ENCODE measurements at places on chromosomes 13 and 19.

DNA sequence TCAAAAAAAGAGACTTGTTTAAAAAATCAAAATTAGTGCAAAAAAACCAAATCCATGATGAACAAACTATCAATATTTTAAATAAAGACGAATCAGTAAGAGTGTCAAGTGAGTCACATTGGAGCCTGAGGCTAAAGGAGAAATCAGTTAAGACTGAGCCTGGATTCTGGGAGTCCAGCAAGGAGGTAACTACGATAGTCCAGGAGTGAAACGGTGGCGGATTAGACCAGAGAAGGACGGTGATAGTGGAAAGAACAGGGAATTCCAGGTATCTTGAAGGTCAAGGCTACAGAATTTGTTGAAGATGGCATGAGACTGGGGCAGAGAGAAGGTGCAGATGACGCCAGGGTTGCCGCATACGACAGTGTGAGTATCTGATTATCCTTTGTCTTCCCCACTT, 7.0 kb upstream of the NPAS1 start:
- DNase-seq = no peak

GRCh38 chr19:12997967-12998940, 3.0 kb downstream of the NFIX start:
- DNase-seq = no peak

DNA sequence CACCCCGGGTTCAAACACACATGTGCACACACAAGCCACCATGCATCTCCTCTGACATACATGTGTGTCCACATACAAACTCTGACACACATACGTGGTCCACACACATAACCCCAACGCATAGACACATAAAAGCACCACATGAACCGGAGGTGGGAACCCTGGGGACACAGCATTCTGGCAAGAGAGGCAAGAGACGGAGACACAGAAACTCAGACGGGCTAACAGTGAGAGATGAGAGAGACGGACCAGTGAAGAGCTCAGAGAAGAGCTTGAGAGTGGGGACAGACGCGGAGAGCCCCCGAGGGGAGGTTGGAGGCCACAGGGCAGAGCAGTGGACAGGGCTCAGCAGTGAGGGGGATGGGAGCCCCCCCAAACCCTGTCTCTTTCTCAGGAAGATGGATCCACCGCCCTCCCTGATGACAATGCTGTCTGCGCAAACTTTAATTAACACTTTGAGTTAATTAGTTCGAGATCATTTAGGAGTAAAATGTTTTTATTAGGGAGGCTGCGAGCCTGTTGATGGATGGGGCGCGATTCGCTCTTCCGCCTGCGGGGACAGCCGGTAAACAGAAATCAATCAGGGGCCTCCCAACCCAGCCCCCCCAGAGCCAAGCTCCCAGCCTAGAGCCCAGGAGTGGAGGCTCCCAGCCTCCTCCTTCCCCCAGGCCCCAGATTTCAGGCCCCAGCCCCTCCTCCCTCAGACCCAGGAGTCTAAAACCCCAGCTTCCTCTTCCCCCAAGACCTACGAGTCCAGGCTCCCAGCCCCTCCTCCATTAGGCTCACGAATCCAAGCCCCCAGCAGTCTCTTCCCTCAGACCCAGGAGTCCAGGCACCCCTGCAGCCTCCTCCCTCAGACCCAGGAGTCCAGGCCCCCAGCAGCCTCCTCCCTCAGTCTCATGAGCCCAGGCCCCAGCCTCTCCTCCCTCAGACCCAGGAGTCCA, 9.5 kb upstream of the ERFL start:
- no peak for DNase-seq

GRCh38 chr13:39530916-39531315, 72.1 kb downstream of the LHFPL6 start:
- no peak for DNase-seq

DNA sequence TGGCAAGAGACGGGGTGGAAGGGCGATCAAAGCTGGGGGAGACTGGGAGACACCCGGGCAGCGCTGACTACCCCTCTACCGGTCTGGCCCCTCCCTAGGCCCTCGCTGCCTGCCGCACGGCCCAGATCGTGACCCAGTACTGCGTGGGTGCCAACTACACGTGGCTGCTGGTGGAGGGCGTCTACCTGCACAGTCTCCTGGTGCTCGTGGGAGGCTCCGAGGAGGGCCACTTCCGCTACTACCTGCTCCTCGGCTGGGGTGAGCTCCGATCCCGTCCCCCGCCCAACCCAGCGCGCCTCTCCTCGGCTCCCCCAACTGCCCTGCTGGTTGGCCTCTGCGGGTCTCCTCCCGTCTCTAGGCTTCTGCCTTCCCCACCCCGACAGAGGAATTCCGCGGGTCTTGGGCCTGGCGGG, 8.8 kb downstream of the GIPR start:
- no peak for DNase-seq

DNA sequence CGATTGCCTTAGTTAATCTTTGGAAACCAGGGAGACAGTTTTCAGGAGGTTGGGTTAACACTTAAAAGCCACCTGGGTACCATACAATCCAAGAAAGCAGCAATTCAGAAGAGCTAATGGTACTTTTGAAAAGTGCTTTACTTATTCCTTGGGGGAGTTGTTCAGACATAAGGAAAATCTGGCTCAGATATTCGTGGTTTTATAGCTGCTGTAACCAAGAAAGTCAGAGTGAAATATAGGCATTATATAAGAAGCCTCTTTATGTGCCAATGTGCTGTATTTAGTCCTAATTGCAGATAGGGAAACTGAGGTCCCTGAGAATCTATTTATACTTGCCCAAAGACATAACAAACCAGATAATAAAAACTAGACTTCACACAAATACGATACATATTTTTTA, 387.5 kb downstream of the COG6 start:
- no peak for DNase-seq

DNA sequence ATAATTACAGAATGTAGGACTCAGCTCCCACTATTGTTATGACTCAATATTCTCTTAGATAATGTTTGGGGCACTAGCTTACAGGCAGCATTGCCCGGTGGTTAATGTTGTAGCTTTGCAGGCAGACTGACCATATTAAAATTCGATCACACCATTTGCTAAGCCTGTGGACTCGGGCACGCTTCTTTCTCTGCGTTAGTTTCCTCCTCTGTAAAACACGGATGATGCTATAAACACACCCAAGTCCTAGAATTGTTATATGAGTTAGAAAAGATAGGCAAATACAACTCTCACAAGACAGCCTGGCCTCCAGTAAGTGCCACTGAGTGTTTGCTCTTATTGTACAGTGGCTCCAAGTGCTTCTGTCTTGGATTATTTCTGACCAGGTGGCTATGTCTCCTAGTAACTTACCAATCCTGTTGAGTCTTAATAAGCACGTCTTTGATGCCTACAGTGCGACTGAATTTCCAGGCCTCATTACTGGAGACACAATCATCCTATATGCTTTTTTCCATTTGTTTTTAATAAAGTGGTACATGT, 50.0 kb upstream of the ALOX5AP start:
- no peak for DNase-seq

- DNase-seq = no peak
Measured at GRCh38 chr13:90742381-90742780, 605.1 kb upstream of the MIR17HG start.

DNA sequence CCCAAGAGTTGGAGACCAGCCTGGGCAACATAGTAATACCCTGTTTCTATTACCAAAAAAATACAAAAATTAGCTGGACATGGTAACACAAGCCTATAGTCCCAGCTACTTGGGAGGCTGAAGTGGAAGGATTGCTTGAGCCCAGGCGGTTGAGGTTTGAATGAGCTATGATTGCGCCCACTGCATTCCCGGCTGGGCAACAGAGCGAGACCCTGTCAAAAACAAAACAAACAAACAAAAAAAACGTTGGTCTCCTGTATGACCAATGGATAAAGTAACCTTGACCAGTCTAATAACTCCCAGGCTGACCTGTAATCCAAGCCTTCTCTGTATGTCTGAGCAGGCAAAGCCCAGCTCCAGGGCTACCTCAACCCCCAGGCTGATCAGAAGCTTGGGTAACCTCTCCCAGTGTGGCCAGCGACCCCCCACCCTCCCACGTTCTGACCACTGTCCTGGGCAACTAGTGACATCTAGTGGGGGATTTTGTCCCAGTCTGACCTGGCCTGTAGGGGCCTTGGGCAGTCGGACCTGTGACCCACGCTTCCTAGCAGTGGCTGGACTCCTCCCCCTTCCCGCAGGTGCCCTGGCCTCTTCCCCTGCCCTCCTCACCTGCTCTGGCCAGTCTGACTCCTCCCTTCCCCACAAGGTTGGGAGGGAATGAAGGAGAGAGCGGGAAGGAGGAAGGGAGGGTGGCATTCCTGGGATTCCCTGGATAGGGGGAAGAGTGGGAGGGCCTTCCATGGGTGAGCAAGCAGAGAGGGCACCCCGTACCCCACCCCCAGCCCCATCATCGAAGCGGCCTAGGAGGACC, 1.0 kb upstream of the BCAM start:
- peak; percentile 26 for DNase-seq

DNA sequence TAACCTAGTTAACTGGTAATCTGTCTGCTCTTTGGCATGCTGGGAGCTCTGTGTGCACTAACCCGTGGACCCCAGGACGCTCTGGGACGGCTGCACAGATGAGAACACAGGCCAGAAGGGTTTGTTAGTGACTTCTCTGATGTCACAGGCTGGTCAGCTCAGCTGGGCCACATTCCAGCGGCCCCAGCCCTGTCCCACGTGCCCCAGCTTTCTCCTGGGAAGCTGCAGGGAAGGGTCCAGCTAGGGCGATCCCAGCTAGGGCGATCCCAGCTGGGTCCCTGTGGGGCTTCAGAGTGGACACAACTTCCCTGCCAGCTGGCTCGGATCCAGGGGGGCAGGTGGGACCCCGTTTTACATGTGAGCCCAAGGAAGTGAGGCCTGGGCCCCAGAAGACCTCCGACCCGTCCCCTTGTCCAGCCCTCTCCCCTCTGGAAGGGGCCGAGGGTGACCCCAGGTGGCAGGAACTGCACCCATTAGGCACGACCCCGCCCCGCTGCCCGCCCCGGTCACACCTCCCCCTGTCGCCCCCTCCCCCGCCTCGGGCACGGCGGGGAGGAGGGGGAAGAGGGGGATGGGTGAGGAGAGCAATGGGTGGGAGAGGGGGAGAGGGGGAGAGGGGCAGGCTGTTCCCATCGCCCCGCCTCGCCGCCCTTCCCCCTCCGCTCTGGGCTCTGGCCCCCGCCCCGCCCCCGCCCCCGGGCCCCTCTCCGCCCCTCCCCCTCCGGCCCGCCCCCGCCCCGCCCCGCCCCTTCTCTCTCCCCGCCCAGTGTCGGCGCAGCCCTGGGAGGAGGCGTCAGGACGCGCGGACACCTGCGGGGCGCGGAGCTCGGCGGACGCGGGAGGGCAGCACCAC, 75.2 kb upstream of the MCF2L start:
- peak; percentile 36 for DNase-seq

DNA sequence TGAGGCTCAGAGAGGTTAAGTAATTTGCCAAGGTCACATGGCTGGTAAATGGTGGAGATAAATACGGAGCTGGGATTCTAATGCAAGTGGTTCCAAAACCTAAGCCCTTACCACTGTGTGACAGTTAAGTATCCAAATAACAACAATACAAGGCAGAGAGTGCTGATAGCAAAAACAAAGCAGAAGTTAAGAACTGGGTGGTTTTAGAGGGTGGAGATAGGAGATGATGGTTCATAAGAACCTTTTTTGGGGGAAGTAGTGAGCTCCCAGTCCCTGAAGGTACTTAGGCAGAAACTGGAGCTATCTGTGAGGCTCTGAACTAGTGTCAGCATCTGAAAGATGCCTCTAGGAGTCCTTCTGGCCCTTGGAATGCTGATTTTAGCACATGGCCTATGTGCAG, 56.2 kb upstream of the UBE2L5 start:
- DNase-seq = no peak

- DNase-seq = peak; percentile 89
Measured at GRCh38 chr13:113493315-113493951, 2.9 kb upstream of the DCUN1D2 start.

DNA sequence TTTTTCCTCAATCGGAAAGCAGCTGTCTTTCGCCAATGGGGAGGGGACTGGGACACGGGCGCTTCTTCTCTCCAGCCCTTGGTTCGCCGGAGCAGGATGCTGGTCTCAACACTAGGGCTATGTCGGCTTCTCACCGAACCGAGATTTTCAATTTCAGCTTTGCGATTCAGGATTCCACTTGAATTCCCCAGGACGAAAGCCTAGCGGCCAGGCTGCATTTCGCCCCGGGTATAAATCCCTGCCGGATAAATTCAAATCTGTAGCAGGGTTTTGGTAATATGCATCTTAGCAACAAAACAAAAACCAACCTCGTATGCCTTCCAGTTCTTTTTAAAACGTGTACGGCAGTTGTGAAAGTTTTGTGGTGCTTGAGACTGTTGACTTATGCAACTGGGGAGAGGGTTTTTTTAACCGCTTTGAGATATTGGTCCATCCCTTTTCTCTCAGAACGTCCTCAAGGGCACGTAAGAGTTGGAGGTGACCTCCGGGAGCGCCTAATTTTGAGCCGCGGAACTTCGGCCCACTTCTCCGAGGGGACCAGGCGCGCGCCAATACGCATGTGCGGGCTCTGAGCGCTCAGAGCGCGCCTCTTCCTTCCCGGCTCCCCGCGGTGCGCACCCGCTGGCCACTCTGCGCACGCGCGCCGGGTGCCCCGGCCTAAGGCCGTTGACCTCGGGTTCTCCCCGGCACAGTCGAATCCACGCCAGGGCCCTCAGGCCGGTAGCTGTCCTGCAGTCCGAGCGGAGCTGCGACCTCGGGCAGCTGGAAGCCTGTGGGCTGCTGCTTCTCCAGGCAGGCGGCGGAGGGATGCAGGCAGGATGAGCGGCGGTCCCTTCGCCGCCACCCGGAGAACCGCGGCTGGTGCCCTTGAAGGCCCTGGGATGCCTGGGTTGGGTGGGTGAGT, 7.6 kb downstream of the POU4F1 start:
- no peak for DNase-seq

GRCh38 chr13:75103976-75104375, 378.0 kb downstream of the TBC1D4 start:
- DNase-seq = no peak

- peak; percentile 53 for DNase-seq
Measured at GRCh38 chr19:42433503-42434260, 6.5 kb upstream of the LIPE start.

Measured in umbilical cord (tissue), 2 donors.